ENCODE measurements at places on chromosomes 2 and 18.

- no peak for DNase-seq
Measured at GRCh38 chr2:5666798-5667197, 25.4 kb upstream of the SOX11 start.

GRCh38 chr2:237585590-237586221 is 4.8 kb downstream of the RAB17 start:
- DNase-seq = no peak

DNA sequence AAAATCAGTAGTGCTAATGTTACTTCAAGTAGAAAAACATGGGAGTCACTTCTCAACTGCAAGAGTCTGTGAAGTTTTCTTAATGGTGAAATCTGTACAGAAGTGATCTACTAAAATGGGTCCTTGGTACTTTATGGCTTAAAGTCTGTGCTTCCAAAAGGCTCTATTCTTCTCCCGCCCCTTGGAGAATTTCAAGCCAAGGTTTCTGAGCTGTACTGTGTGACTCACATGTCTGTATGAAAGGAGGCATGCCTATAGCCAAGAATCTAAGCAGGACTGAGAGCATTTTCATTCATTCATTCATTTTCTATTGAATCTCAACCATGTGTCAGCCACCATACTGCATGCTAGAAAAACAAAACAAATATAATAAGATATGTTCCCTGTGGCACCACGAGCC is 19.8 kb upstream of the DDX18 start:
- DNase-seq = no peak

DNA sequence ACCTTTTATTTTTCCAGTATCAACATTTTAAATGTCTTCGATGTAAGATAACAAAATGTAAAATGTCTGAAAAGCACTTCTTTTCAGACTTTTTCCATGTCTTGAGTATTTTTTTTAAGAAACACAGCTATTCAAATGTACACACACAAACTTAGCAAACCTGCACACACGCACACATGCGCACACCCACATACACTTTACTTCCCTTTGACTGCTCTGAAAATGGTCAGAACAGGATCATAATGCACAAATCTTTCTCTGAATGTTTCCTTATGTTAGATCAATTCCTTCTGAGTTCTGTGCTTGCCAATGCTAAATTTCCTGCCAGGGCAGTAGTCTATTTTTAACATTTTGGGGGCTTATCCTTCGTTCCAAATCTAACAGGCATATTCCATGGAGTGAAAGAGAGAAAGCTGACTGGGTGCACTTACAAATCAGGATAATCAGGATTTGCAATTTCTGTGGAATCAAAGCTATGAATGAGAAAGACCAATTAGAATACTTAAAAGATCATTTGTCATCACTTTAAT is 136.3 kb downstream of the ZEB2 start:
- DNase-seq = no peak

- no peak for DNase-seq
Measured at GRCh38 chr2:19944205-19944845, 42.5 kb upstream of the TTC32 start.

DNA sequence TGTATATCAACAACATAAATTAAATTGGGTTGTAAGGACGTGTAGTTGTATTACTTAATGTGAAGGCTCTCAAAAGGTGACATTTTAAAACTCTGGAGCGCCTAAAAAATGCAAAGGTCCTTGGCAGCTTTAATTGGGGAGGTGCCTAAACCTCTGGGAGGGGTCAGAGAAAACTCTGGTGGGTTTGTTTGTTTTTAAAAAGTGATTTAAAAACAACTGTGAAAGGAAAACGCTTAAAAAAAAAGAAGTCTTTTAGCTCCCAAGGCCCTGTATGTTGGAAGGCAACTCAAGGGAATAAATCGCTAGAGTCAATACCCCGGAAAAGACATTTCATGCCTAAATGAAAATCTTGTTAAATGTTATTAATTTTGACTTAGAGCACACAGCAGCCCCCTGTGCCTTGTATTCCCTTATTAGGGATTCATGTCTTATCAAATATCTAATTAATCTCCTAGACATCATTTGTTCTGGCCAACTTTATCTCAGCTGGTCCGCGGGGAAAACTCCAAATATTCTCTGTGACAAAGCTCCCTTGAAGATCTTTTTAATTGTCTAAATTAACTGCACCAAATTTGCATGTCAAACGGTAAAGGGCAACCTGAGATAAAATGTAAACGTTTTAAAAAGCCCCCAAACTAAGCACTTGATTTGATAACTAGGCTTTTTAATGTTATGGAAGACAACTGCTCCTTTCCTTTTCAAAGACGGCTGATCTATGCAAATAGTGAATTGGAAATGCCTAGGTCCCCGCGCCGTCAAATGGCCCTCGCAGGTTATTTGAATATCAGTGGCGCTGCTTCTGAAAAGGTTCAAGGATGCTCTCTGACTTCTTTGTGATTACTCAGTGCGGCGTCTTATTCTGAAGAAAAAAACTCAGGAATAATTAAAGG is 4.2 kb downstream of the SP9 start:
- no peak for DNase-seq

DNA sequence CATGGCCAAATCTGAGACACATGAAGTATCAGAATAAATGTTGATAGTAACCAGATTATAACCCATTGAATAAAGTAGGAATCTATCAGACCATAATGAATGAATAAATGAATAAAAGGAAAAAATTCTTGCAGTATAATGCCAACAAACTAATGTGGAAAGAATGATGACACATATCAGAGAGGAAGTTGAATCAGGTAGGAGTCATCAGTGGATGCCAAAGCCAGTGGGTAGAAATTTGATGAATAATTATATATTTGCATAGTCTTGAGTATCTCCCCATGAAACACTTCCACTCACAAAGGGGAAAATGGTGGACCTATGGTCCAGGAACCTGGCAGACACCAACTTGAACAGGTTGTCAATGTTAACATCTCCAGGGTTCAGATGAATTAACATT is 68.6 kb downstream of the GALNT3 start:
- no peak for DNase-seq

- DNase-seq = no peak
Measured at GRCh38 chr2:98547092-98547790, 61.1 kb downstream of the COA5 start.

- no peak for DNase-seq
Measured at GRCh38 chr18:71986351-71987050, 557.6 kb downstream of the CBLN2 start.

DNA sequence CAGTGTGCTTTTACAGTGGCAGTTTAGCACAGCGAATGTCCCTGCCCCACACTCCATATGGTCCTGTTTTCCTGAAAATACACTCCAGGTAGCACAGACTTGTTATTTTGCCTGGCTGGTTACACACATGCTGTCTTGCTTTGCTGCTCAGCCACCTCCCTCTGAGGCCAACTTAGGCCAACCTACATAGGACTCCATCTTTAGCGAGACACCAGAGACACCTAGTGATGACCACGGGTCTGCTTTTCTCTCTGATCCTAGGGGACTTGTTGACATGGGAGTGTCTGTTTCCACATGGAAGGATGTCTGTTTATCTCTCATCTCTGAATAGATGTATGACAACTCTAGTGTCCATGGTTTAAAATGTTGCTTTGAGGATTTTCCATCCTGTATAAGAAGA is 43.3 kb downstream of the PLEKHB2 start:
- no peak for DNase-seq

DNA sequence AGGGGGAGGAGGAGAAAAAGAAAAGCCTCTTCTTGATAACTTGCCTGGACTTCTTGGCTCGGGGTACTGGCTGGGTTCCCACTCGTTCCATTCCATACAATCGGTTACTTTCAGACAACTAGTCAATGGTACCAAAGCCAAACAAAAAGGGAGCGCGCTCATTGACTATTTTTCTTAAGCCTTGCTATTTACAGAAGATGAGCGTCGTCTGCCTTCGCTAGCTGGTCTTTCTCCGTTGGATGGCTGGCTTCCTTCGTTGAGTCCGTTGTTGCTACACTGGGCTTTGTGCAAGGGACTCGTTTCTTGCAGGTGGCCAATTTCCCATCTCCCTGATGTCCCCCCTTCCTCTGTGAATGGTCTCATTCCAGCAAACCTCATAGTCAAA is 260.4 kb downstream of the ZNF516 start:
- DNase-seq = no peak

DNA sequence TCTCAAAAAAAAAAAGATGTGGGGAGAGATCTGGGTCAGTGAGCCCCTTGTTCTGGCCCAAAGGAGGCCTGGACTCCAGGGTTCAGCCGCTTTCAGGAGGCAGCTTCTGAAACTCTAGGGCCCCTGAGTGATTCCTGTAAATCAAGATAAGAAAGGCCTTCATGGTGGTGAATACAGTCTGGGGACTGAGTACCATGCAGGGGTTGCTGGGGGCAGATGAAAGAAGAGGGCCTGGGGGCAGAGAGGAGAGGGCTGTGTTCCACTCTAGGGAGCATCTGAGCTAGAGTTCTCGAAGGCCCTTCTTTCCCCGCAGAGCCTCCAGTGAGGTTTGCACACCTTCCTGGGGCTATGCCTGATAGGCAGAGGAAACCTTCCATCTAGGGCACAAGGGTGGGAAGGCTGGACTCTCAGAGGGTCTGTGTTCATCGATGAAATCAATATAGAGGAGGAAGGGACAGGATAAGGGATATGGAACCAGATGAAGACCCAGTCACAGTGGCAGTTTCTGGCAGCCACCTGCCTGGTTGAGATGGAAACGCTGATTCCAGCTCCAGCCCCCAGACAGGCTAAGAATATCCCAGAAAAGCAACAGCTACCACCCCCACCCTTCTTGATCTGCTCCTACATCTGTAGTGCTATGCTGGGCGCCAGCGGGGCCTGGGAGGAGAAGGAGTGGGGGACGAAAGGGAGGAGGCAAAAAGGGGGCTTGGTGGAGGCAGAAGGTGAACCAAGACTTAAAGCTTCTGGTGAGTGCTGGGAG is 4.7 kb upstream of the CDK5R2 start:
- no peak for DNase-seq

- no peak for DNase-seq
Measured at GRCh38 chr2:111030260-111030891, 90.3 kb upstream of the BCL2L11 start.

- DNase-seq = no peak
Measured at GRCh38 chr2:23563673-23564614, 179.0 kb downstream of the KLHL29 start.

DNA sequence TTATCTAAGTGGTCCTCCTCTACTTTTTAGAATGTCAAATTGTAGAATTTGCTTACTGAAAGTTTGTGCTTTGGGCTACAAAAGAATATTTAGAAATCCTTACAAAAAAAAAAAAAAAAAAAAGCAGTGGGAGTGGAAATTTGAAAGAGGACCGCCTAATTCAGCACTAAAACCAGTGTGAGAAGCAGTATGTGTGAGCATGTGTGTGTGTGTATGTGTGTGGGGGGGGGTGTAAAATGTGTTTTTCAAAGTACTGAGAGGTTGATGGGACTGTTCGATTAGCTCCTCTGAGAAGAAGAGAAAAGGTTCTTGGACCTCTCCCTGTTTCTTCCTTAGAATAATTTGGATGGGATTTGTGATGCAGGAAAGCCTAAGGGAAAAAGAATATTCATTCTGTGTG is at the start of gene VIT:
TSS of gene VIT (plus strand) at position 175 of the 400 bp plus-strand sequence. CDS start 19,664 bp downstream, outside the sequence.
- DNase-seq = no peak

DNA sequence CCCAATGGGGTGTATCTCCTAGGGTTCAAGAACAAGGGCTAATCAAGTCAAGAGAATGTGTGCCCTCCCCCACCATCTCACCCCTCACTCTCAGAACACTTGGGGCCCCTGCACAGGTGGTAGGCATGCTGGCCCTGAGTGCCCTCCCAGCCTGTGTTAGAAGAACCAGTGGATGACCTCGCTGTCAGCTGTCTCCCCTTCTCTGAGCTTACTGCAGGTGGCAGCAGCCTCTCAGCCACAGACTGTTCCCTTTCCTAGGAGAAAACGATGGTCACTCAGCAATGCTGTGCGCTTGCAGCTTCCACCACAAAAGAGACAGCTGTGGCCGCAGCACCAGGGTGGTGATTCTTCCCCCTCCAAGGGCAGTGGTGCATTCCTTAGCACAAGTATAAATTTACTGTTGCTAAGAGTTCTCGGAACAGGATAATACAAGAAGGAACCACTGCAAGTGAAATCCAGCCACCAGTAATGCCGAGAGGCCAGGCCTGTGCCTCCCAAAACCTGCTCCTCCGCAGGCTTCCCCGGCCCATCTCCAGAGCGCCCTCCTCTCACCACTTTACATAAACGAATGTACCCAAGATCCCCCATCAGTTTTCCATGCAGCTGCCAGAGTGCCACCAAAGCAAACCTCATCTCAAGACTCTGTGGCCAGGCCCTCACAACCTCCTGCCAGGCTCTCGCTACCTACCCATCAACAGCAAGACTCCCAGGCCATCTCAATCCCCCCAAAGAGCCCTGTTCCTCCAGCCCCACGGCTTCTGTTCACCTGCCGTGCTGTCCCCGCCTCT is 935 bp upstream of the RAMP1 start:
- DNase-seq = no peak

- no peak for DNase-seq
Measured at GRCh38 chr2:162328424-162329157, 10.1 kb upstream of the IFIH1 start.

GRCh38 chr2:28357948-28358667 is 34.5 kb upstream of the FOSL2 start:
- no peak for DNase-seq

DNA sequence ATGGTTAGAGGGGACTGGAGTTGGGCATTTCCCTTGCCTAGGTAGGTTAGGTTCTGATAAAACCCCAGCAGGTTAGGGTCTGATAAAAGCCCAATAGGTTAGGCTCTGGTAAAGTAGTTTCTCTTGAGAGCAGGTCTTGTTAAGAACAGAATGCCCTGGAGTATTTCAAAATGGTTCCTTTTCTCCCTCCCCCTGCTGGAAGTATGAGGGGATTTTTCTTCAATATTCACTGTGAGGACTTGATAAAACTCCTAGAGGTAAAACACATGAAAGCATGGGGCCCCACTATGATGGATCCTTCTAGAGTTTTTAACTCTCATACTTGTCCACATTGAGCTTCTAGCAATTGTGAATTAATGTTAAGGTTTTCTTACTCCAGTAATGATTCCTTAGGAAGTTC is 27.6 kb downstream of the ANKAR start:
- no peak for DNase-seq

- no peak for DNase-seq
Measured at GRCh38 chr2:235725016-235725489, 231.2 kb downstream of the AGAP1 start.

DNA sequence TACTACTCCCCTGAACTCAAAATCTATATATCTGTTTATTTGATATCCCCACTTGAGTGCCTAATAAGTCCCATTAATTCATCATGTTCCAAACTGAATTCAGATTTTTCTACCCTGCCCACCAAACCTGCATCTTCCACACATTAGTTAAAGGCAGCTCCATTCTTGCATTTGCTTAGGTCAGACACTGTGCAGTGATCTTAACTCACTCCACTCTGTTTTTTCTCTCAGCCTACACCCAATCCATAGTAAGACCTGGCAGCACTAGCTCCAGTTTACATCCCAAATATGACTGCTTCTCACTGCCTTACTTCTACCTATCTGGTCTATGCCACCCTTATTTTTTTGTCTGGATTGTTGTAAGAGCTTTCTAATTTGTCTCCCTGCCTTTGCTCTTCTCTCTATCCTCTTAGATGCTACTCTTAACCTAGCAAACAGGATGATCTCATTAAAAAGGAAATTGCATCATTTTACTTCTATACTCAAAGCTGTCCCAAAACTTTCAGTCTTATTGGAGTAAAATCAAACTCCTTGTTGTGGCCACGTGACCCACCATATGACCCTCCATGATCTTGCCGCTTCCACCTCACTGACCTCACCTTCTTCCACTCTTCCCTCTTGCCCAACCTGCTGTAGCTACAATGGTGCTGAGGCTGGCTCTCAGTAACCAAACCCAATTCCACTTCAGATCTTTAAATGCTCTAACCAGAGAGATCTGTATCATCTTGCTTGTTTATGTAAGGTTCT is 274.9 kb upstream of the FANCL start:
- DNase-seq = no peak

GRCh38 chr2:178322068-178322467 is 127.8 kb downstream of the OSBPL6 start:
- DNase-seq = no peak

Data from GM12891 (cell line).